ENCODE measurements at places on chromosomes 2 and 18.

- no peak for DNase-seq
Observed at GRCh38 chr2:158099716-158100115, 2.0 kb upstream of the UPP2 start.

DNA sequence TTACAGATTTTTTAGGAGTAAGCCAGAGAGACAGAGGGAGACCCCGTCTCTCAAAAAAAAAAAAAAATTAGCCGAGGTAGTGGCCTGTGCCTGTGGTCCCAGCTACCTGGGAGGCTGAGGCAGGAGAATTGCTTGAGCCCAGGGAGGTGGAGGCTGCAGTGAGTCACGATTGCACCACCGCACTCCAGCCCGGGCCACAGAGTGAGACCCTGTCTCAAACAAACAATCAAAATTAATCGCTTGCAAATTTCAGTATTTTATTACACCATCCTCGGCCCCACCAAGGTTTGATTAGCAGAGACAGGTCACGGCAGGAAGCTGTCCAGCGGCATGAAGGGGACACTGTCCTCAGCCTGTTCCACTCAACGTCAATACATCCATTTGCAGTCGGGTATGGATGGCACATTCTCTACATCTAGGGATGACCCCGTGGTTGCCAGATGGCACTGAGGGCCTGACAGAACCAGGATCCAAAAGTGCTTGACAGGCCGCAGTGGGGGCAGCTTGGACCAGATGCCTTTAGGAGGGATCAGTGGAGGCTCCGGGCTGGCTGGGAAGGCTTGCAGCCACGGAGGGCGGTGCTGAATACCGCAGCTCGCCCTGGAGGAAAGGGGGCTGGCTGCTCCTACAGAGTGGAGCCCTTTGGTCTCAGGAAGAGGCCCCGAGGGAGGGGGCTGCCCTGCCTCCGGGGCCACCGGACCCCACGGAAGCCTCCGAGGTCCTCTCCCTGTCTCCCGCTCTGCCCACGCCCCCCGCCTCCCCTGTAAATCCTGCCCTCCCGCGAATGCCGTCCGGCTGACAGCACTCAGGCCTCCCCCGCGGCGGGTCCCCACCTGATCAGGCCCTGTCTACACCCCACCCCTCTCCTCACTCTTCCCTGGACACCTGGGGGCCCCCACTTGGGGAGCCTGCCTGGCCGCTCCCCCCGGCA, 13.1 kb downstream of the ASPRV1 start:
- no peak for DNase-seq

DNA sequence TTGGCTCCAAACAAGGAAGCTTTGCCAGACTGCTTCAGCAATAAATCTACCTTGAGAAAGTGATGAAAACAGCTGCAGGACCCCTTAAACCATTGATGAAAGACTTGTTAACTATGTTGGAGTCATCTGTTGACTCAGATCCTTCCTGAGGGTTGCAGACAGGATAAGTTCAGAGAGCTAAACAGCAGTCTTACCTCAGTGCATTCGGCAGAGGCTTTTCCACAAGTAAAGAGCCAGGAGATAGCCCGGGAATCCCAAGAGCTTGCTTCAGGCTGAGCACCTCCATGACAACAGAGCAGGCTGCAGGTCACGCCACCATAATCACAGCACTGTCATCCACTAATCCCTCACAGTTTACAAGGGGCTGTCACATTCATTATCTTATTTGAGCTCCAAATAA, 23.7 kb downstream of the KIAA2012 start:
- peak; percentile 51 for DNase-seq

DNA sequence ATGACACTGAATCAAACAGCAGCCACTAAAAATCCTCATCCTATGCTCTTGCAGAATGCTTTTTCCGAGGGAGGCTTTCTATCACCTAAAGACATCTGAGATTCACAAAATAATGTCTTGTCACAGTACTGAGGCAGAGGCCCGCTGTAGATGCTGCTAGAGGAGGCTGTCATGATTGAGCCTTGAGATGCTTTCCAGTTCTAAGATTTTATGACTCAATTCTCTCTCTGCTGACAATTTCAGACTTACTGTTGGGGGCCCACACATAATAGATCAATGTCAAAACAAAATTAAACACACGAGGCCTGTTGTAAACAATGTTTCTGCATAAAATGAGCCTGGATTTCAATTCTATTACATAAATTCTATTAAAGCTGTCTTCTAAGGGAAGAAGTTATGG, 132.7 kb upstream of the ARL4C start:
- peak; percentile 38 for DNase-seq

DNA sequence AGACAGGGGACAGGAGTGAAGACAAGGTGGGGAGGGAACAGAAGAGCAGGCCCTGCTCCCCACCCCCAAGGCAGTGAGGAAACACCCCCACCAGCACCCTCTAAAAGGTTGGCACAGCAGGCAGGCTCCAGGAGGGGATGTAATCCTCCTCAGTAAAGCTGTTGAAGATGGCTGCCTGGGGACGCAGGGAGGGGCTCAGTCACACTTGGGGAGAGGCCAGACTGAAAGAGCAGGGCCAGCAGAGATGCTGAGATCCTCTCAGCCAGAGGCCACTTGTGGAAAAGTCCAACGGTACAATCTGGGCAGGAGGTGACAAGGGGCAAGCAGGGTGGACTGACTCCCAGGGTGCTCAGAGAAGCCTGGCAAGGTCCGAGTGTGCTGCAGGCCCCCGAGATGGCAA, 154.8 kb upstream of the ID2 start:
- no peak for DNase-seq

DNA sequence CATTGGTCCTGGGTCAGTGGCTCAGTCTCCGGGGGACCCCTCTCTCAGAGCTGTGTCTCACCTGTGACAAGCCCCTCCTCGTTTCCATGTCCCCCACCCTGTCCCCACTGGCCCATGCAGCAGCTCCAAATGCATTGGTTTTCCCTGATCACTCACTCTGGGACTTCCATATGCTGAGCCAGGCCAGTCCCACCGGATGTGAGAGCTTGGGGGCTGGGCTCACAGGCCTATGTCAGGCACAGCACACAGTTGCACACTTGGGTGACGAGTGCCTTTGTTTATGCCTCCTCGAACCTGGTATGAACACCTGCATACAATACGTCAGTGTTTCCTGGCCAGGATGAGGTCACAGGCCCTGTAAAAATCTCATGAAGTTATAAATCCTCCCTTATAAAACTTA, 232.5 kb downstream of the TFCP2L1 start:
- no peak for DNase-seq

DNA sequence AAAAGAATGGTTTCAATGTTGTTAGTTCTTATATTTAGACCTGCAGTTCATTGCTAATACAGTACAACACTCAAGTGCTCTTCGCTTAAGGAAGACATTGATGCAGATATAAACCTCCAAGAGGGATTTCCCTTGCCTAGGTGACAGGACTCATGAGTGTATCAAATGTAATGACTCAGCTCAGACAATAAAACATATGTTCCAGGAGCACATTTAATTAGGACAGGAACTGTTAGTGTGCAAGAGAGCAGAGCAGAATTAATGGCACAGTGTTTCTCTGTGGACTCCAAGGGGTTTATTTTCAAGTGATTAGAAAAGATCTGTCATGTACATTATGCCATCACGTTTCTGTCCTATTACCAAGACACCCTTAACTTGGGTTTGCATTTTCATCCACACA, 375.0 kb downstream of the LRRTM4 start:
- no peak for DNase-seq

DNA sequence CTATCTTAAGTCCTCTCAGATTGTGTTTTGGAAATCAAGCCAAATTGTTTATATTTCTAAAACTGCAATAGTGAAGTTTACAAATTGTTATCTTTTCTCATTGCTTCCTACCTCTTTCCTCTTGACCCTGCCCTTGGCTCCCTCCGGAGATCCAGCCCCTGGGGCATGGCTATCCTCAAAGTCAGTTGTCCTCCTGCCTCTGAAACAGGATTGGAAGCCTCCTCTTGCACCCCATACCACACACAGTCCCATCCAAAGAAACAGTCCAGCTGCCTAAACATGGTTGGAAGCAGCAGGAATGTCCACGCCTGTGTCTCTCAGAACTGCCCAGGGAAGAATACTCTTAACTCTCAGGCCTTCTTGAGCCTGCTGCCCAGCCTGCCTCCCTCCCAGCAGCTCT, 30.1 kb upstream of the COL6A3 start:
- no peak for DNase-seq

GRCh38 chr2:150391779-150392178, 95.7 kb downstream of the RND3 start:
- no peak for DNase-seq

DNA sequence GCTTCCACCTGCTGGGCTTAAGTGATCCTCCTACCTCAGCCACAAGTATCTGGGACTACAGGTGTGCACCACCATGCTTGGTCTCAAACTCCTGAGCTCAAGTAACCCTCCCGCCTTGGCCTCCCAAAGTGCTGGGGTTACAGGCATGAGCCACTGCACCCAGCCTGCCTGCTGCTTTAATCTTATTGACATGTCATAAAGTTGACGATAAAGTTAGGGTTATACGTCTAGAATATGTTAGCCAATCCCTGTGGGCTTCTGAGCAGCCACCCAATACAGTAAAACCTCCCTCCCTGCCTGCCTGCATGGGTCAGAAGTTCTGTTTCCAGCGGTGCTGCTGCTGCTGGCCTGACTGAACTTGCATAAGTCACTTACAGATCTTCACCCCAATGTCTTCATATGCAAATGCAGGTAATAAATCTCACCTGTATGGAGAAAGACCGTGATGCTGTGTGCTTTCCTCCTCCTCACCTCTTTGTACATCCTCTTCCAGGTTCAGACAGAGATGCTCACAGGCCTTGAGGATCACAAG, 30.1 kb downstream of the TGIF1 start:
- DNase-seq = no peak

GRCh38 chr18:79904357-79905147, 46.9 kb downstream of the SLC66A2 start:
- no peak for DNase-seq

GRCh38 chr2:41169744-41170143, 717.9 kb upstream of the SLC8A1 start:
- DNase-seq = no peak

GRCh38 chr2:43219383-43220228, 6.8 kb downstream of the ZFP36L2 start:
- no peak for DNase-seq

GRCh38 chr2:73289304-73289703, 4.0 kb downstream of the EGR4 start:
- DNase-seq = no peak

DNA sequence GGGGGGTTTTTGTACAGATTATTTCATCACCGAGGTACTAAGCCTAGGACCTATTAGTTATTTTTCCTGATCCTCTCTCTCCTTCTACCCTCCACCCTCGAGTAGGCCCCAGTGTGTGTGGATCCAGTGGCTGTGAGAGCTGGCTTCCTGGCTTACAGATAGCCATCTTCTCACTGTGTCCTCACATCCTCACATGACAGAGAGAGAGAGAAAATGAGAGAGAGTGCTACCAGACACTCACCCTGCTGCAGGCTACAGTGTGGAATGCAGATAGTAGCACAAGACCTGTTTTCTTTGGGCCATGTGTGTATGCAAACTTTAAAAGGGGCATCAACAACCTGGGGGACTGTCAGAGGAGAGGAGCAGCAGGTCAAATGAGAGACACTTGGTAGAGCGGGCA, 9.5 kb downstream of the KCNK3 start:
- DNase-seq = no peak

DNA sequence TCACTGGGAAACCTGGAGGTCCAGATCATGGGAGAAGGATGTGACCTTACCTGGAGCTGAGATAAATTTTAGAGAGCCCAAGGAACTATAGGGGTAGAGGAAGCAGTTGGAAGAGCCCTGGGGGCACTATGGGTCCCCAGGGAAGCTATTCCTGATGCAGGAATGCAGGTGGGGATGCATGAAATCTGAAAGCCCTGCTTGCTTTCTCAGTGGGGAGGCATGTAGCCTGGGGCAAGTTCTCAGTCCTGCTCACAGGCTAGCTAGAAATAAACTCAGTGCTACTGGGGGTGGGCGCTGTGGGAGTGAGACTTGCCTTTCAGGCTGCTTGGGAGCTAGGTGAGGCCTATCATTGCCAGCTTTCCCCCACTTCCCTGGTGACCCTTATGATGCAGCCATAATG, 499.7 kb downstream of the PTH2R start:
- no peak for DNase-seq

GRCh38 chr18:12586956-12587355, 71.0 kb downstream of the SPIRE1 start:
- DNase-seq = no peak

GRCh38 chr18:23712445-23712844, 23.2 kb downstream of the LAMA3 start:
- no peak for DNase-seq

- no peak for DNase-seq
Observed at GRCh38 chr2:134999521-134999920, 47.7 kb downstream of the MAP3K19 start.

GRCh38 chr2:105893011-105893995, 148.6 kb downstream of the NCK2 start:
- DNase-seq = no peak

DNA sequence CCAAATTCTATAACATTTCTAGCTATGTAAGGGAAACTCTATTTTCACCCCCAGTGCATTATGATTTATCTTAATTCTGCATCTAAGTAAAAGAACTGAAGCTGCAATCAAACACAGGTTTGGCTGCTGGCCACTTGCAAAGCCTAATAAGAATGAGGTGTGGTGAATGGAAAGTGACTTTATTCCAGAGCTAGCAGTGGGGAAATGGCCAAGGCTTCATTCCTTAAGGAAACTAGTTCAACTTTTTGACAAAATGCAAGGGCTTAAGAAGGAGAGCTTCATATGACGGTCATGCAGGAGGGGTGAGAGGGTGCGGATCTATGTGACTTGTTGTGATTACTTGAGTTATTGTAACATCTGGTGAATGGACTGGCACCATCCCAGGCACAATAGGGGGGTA, 1802.0 kb downstream of the SUCLG1 start:
- no peak for DNase-seq

DNA sequence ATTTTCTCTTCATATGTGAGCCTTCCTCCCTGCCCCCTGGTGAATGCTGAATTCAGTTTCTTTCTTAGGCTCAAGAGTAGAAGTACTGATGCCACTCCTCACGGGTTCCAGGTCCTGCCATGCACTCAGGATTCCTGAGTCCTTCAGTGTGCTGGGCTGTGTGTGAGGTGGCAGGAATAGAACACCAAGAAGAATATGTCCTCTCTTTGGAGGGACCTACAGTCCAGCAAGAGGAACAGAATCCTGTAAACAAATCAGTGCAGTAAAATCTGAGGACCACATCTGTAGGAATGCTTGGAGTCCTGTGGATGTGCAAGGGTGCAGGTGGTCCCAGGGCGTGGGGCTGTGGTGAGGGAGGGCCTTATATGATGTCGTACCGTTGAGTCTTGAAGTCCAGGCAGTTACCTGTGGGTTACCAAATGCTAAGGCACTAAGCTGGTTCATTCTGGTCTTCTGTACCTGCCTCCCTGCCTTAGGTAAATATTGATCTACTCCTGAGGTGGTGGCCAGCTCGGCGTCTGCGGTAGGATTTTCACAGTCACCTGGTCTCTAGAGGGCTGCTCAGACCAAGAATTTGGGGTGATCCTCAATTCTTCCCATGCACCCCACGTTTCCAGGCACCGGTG, 5.5 kb downstream of the ASAP2 start:
- DNase-seq = no peak

DNA sequence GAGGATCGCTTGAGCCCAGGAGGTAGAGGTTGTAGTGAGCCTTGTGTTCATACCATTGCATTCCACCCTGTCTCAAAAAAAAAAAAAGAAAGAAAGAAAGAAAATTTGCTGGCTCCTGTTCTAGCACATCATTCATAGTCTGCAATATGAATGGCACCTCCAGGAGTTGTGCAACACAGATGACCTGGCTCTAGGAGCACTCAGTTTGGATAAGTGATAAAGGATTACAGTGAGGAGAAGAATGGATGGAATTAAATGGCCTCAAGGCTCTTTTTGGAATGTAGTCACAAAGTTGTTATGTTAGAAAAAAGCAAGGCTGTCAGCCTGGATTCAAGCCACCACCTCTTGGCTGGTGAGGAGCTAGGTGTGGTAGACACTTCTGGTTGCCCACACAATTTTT, 21.5 kb upstream of the SPRED2 start:
- no peak for DNase-seq
